Hematopoietic multipotent progenitor cell (in vitro differentiated cells): ENCODE measurements at places on chromosomes 16 and 17. TPM values are rescaled to one million over a fixed set of nuclear protein-coding genes. Genes with fewer than 3 reads are reported as not detected.

- DNase-seq: no peak
Measured at GRCh38 chr16:69852815-69853214, 90.7 kb downstream of the WWP2 start.

GRCh38 chr17:76866774-76867577, 1.2 kb upstream of the MGAT5B start:
- no peak for DNase-seq

- DNase-seq: no peak
Measured at GRCh38 chr16:63653044-63653839, 1468.6 kb downstream of the CDH11 start.

DNA sequence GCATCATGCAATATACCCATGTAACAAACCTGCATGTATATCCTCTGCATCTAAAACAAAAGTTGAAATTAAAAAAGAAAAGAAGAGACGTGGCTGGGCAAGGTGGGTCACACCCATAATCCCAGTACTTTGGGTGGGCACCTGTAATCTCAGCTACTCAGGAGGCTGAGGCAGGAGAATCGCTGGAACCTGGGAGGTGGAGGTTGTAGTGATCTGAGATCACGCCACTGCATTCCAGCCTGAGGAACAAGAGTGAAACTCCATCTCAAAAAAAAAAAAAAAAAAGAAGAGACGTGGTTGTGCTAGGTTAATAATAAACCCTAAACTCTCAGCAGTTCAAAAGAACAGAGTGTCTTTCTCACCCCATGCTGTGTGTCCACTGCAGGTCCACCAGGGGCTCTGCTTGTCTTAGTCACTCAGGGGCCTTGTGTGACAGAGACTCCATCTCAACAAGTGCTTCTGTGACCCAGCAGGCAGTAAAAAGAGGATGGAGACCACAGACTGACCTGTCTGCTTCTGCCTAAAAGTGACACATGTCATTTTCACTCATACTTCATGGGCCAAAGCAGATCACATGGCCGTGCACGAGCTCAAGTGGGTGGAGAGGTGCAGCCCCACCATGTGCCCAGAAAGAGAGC, 22.3 kb upstream of the N4BP1 start:
- no peak for DNase-seq

GRCh38 chr17:21021208-21021803, 21.5 kb downstream of the USP22 start:
- DNase-seq: no peak

GRCh38 chr16:84520725-84521496, 16.5 kb upstream of the MEAK7 start:
- DNase-seq: no peak

DNA sequence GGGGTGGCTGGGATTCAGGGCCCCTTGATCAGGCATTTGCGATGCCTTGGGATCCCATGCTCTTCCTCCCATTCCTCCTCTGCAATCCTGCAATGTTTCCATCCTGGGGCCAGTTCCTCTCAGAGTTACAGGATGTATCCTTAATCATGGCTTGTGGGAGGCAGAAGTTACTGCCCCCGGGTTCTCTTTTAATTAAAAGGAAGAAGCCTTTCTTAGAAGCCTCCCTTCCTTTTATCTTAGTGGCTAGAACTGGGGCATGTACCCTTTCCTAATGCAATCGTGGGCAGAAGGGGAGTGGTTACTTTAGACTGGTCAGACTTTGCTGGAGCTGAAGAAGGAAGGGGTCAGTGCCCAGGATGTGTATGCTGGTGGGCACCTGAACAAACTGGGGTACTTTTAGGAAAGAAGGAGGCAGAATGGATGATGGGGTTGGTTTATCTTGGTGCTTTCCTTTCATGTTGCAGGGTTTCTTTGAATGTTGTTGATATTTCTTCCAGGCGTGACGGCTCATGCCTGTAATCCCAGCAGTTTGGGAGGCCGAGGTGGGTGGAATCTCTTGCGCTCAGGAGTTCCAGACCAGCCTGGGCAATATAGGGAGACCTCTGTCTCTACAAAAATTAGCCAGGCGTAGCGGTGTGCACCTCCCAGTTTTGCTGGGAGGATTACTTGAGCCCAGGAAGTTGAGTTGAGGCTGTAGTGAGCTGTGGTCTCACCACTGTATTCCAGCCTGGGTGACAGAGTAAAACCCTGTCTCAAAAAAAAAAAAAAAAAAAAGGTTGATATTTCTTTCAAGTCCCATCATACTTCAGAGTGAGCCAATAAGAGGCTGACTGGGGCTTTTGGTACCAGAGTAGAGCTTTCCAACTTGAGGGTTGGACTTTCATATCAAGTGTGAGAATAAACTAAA, 13.2 kb upstream of the SPN start:
- DNase-seq: no peak

DNA sequence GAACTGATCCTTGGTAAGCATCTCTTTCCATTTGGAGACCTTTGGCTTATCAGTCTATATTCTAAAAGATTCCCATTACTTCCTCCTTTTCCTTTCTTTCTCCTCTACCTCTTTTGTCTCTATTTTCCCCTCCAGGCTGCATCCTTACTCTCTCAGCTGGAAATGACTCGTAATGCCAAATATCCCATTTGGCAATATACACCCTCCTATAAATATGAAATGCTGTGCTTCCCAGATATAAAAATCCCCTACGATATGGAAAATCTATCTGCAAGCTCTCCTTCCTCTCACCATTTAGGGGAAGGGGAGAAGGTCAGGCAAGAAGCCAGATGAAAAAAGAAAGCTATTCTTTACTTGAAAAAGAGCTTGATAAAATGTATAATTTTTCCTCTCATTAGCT, 39.9 kb downstream of the XPO6 start:
- no peak for DNase-seq

DNA sequence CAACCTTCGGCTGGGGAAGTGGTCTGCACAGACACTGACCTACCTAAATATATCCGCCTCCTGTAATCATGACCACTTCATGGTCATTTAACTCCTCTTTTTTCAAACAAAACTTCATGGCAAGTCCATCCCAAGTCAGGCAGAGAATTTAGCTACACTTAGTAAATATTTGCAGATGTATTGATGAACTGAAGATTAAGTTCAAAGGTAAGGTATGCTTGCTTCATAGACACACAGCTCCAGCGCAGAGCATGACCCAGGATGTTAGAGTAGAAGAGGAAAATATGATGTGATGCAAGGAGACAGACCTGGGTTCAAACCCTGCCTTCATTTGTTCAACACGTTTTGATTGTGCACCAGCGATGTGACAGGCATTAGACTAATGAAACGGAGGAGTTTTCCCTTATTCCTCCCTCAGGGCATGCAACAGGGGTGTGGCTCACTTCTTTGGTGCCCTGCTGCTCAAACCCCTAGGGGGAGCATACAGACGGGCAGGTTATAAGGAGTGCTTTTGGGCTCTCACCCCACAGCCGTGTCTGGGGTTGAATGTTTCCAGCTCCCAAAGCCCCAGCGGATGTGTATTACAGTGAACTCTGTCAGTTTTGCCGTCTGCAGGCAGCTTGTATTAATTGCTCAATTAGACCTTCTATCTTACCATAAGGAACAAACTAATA, 23.9 kb upstream of the CLEC3A start:
- DNase-seq: no peak

DNA sequence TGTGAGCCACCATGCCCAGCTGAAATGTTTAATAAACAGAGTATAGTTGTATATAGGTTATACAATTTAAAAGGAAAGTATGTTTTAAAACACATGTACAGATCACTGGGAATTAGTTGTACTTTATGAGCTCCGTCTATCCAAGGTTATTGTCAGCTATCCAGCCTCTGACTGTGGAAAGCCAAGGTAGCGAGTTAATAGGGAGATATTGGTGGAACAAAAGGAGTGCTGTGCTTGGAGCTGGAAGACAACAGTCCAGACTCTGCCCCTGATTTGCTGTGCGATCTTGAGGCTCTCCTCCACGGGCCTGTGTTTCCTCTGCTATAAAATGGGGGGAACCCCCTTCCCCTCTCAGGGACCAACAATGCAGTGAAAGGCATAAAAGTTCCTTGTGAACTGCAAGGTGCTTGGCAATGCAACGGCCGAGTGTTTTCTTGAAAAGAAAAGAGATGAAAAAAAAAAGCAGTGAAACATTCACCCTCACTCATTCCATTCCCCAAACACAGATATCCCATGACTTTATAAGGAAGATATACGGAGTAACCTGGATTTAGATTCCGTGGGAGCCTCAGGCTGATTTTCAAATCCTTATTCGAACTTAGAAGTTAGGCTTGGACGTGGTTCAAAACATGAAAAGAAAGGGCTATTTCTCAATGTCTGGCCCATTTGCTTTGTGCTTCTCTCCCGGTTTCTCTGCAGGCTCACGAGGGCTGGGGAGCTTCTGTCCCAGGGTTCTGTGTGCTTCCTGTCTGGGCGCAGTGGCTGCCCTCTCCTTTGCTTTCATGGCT, 34.1 kb downstream of the CUEDC1 start:
- no peak for DNase-seq

The TBC1D3C gene
- total RNA-seq: 0.81 TPM

The TNS4 gene
- under 0.01 TPM for total RNA-seq

The KRT14 gene
- total RNA-seq: not detected

The PDK2 gene
- 111 TPM for total RNA-seq
